ENCODE measurements at places on chromosomes 2 and 18. TPM values are rescaled to one million over a fixed set of nuclear protein-coding genes. Genes with fewer than 3 reads are reported as not detected.

REG1A gene
- not detected for total RNA-seq

DNA sequence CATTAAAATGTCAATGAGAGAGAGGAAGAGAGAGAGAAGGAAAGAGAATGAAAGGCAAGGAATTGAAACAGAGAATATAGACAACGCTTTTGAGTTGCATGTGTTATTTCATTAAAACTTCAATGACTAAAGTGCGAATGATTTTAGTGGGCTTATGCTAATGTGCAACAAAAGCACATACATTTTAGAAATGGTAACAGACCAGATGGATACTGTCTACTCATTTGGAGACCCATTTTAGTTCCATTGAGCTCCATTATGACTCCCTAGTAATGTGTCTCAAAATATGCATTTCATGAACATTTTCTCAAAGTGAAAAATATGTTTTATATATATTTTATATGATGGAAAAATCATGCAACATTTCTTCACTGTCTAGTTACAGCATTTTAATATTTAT, 622.2 kb upstream of the GCFC2 start:
- no peak for DNase-seq

- no peak for DNase-seq
Observed at GRCh38 chr2:88321449-88322248, 130.8 kb downstream of the FOXI3 start.

DNA sequence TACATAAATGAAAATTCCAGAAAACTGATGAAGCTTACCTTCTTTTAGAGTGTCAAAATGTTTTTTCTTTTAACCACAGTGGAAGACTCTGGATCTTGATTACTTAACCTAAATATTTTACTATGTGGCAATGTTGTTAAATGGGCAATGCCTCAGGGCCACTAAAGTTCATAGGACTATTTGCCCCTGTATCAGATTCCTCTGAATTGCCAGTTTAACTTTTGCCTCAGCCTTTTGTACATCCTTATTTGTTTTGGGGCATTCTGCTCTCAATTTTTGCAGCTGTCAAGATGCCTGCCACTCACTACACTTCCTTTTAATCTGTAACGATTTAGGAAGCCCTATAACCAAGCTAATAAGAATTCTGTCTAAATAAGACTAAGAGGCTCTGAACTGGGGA, 31.7 kb upstream of the SERTAD2 start:
- peak; percentile 68 for DNase-seq

- DNase-seq, result no peak
Observed at GRCh38 chr2:154439156-154439555, 259.3 kb upstream of the KCNJ3 start.
